ENCODE measurements at places on chromosomes 5 and 9.

- DNase-seq: no peak
These were observed 19.2 kb downstream of the GADD45G start for GRCh38 chr9:89623925-89624420.

GRCh38 chr5:148855249-148856008 lies 29.0 kb downstream of the ADRB2 start:
- no peak for DNase-seq

GRCh38 chr5:2188661-2189060 lies 305.9 kb upstream of the IRX4 start:
- DNase-seq: no peak

- no peak for DNase-seq
These were observed 54.4 kb upstream of the RETREG1 start for GRCh38 chr5:16671208-16671607.

DNA sequence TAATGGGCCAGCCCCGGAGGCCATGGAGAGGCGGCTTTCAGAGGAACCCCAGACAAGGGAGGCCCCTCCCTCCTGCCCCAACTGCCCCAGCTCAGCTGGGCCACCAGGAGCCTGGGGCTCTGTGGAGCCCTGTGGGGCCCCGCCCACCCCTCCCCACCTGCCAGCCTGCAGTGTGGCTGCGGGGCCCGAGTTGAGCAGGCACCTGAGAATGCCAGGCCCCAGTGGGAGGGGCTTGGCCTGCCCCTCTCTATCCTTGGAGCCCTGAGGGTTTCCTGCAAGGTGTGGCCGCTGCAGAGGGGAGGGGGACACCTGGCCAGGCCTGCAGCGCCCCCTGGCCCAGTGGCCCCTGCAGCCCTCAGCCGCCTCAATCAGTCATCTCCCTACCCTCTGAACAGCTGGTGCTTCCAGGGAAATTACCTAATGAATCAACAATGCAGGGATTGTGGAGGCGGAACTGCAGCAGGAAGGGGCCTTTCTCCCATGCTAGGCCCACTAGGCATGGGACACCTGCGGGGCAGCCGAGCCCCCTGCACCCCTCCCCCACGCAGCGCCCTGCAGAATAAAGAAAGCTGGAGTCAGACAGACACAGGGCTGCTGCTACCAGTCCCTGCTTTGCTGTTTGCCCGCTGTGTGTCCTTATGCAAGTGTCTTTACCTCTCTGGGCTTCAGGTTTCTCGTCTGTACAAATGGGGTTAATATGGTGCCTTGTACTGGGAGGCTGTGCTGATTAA lies 48.0 kb downstream of the LMX1B start:
- no peak for DNase-seq

- DNase-seq: no peak
These were observed 234.3 kb upstream of the TMEM161B start for GRCh38 chr5:88503041-88503345.

GRCh38 chr5:150672237-150672883 lies 11.3 kb downstream of the MYOZ3 start:
- peak; percentile 11 for DNase-seq

DNA sequence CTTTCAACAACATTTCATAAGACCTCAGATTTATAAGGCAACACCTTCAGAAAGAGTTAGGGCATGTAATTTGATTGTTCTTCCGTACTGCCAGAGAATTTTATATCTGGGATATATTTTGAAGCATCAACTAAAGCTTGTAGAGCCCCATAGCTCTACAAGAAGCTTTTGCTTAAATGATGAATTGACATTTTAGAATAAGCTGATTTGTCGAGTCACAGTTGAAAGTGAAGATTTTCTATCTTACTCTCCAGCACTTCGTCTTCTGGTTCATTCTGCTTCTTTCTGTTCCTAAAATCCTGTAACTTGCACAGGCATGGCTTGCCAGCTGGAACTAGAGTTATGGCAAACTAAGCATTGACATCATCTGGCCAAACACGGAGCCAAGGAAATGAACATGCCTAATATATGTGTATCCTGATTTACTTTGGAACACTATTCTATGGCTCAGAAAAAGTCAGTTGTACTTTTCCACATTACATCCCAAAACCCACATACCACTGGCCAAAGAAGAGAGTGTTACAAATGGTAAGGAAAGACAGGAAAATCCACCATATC lies 68.6 kb upstream of the MAST4 start:
- DNase-seq: no peak

GRCh38 chr5:134125039-134126015 lies 10.8 kb downstream of the TCF7 start:
- DNase-seq: no peak

DNA sequence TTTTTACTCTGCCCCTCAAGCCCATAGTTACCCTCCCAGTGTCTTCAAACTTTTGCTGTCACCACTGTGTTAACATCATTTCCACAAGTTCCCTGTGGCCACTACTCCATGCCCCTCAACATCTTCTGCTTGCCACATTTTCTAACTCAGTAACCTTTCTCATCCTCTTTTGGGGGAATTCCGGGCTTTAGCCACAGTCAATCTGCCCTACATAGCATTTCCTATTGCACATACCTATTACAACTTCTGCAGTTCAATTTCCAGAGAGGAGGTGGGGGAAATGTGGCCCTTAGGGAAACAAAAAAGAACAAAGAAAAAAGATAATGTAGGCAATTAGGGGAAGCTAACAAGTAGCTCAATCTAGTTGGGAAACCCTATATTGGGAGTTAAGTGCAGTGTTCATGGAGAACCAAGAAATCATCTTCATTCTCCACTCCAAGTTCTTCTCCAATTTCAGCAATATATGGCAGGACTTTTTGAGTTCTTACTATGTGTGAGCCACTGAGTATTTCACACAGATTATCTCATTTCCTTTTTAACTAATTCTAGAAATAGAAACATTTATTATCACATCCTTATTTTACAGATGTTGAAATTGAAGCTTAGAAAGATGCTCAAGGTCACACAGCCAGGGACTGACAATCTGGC lies 40.2 kb upstream of the LPAR1 start:
- no peak for DNase-seq

- DNase-seq: no peak
These were observed 2.1 kb upstream of the NFIB start for GRCh38 chr9:14315875-14316601.

- no peak for DNase-seq
These were observed 45.2 kb downstream of the RNF130 start for GRCh38 chr5:180026320-180026719.

- no peak for DNase-seq
These were observed 372.9 kb upstream of the IRX2 start for GRCh38 chr5:3124410-3124809.

- no peak for DNase-seq
These were observed 35.5 kb downstream of the PBX3 start for GRCh38 chr9:125782718-125783117.

DNA sequence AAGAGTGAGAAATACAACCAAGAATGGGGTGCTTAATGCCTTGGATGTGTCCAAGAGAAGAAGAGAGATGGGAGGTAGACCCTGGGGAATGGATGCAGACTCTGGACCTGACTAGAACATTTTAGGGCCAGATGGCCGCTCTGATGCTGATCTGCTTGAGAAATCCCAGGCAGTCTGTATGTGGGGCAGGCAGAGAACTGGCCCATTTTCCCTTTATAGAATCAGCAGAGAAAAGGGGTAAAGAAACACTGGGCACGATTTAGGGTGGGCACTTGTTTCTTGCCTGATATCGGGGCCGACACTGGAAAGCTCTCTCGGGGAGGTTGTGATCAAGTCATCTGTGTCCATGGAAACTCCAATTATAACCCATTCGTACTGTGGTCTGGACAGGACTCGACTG lies 118.5 kb upstream of the FSTL4 start:
- DNase-seq: no peak

DNA sequence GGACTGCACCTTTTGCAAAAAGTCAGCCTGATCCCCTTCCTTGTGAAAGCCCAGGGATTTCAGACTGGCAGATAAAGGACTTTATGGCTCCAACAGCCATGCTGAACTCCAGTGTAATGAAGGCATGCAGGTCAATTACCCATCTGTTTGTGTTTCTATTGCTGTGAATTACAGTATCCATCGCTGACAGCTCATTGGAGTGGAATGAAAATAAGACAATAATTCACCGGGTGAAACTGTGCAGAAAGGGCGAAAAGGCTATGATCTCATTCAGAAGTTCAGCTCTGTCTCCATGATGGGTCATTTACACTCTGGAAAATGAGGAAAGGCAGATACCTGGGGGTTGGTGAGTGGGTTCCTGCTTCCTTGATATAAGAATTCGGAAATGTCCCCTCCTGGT lies 148.0 kb downstream of the BRINP1 start:
- no peak for DNase-seq

DNA sequence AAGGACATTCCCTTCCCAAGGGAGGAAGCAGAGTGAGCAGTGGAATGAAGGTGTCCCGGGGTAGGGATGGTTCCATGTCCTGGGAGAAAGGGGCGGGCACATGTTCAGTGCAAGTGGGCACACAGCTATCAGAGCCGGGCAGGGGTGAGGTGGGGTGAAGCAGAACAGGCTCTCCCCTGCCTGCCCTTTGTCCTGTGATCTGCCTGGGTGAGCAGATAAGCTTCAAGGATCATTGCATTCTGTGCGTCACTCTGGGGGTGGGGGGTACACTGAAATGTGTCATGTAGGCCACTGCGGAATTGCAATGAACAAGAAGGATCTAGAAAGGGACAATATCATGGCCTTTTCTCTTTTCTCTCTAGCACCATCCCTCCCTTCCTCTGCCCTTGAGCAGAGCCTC lies 61.7 kb upstream of the SHB start:
- DNase-seq: no peak

DNA sequence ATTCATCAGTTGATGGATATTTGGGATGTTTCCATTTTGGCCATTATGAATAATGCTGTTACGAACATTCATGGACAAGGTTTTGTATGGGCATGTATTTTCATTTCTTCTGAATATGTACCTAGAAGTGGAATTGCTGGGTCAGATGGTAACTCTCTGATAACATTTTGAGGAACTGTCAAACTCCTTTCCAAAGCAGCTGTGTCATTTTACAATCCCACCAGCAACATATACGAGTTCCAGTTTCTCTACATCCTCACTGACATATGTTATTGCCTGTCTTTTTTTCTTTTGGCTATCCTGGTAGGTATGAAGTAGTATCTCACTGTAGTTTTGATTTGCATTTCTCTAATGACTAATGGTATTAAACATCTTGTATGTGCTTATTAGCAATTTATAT lies 86.7 kb downstream of the PRKACG start:
- no peak for DNase-seq

DNA sequence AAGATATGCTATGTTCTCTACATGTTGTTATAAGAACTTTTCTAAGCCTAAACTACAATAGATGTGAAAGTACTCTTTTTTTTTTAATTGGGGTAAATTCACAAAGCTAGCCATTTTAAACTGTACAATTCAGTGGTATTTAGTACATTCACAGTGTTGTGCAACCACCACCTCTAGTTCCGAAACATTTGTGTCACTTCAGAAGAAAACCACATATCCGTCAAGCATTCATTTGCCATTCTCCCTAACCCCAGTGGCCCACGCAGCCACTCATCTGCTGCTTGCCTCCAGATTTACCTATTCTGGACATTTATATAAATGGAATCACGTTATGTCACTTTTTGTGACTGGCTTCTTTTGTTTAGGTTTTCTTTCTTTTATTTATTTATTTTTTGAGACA lies 43.1 kb downstream of the SPTAN1 start:
- no peak for DNase-seq

DNA sequence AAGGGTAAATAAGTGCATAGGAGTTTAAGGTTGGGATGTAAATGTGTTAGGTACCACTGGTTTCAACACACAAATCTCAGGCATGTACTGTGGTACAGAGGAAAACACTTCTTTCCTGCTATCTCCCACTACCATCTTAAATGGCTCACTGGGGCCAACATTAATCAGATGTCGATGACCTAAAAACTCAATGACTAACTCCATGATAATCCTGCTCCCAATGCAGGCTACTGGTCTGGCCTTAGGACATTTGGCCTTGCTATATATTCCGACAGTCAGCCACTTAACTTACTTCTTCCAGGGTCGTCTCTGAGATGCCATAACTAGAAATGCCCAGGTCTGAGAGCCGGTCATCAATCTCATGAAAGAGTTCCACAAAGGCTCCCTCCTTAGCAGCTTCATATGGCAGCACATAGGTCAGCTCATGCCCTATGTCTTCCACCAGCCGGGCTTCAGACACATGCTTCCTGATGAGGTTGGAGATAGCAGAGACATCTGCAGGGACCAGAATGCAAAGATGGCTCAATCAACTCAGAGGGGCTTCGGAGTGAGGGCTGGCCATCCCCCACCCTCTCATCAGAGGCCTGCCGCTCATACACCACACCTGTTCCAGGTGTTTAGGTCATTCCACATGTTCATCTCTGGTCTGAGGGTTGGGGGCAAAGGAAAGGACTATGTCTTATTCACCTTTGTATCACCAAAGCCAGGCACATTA lies 52.1 kb downstream of the NIPSNAP3B start:
- DNase-seq: no peak

DNA sequence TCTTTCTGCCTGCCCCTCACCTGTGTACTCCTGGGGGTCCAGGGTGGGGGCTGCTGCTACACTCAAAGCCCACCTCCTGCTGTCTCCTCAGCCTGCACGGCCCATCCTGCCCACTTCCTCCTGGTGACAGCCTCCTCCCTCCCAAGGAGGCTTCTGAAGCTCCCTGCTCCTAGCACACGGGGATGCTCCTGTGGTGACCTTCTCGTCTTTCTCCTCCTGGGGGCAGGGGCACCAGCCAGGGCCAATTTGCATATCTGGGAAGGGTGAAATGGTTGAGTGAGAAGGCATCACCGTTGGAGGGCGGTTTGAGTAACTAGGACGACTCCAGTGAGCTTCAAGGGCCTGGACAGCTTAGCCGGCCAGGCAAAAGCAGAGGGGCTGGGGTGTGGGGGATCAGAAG lies 51.9 kb upstream of the COL5A1 start:
- no peak for DNase-seq

DNA sequence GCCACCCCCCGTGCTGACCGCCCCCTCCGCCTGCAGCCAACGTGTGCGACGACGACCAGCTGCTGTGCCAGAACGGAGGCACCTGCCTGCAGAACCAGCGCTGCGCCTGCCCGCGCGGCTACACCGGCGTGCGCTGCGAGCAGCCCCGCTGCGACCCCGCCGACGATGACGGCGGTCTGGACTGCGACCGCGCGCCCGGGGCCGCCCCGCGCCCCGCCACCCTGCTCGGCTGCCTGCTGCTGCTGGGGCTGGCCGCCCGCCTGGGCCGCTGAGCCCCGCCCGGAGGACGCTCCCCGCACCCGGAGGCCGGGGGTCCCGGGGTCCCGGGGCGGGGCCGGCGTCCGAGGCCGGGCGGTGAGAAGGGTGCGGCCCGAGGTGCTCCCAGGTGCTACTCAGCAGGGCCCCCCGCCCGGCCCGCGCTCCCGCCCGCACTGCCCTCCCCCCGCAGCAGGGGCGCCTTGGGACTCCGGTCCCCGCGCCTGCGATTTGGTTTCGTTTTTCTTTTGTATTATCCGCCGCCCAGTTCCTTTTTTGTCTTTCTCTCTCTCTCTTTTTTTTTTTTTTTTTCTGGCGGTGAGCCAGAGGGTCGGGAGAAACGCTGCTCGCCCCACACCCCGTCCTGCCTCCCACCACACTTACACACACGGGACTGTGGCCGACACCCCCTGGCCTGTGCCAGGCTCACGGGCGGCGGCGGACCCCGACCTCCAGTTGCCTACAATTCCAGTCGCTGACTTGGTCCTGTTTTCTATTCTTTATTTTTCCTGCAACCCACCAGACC lies 80.2 kb downstream of the NTNG2 start:
- peak; percentile 47 for DNase-seq

Data from stimulated activated naive CD4-positive, alpha-beta T cell treated with Interleukin-2 at 50 U/mL for 16 hours (primary cell).